Subcutaneous preadipocyte (primary cell): ENCODE measurements at places on chromosomes 5 and 9. TPM values are rescaled to one million over a fixed set of nuclear protein-coding genes. Genes with fewer than 3 reads are reported as not detected.

The PCDHGB5 gene
- total RNA-seq = 8.8 and 12.1 TPM in 2 replicates

The GPBP1 gene
- total RNA-seq = 41.9 and 54.7 TPM in 2 replicates

The ZBED3 gene
- total RNA-seq = 0.20 and 0.73 TPM in 2 replicates

The PCDHB15 gene
- total RNA-seq = under 0.01 TPM in 1 of 2 replicates, not detected in the other

The BNC2 gene
- total RNA-seq = 47.5 and 50.3 TPM in 2 replicates

The DRD1 gene
- total RNA-seq = not detected in 2 replicates

The MED22 gene
- total RNA-seq = 13.6 and 16.8 TPM in 2 replicates

The ROR2 gene
- 0.78 and 11.8 TPM in 2 replicates for total RNA-seq

The HTR1A gene
- total RNA-seq = not detected in 2 replicates

The FYB1 gene
- total RNA-seq = under 0.01 TPM in 2 replicates

The PANK3 gene
- 27.9 and 43.2 TPM in 2 replicates for total RNA-seq

The OTP gene
- not detected in 2 replicates for total RNA-seq

The IL33 gene
- 3.9 and 11.0 TPM in 2 replicates for total RNA-seq

The SERINC5 gene
- 10.3 and 12.1 TPM in 2 replicates for total RNA-seq

The TOR4A gene
- total RNA-seq = 4.0 and 16.0 TPM in 2 replicates
